ENCODE measurements at places on chromosomes 4 and X.
A peak's percentile ranks its signal among the peaks of the same experiment; 100 is the strongest.

GRCh38 chr4:113060853-113061252 lies 11.4 kb downstream of the ANK2 start:
- no peak for DNase-seq

DNA sequence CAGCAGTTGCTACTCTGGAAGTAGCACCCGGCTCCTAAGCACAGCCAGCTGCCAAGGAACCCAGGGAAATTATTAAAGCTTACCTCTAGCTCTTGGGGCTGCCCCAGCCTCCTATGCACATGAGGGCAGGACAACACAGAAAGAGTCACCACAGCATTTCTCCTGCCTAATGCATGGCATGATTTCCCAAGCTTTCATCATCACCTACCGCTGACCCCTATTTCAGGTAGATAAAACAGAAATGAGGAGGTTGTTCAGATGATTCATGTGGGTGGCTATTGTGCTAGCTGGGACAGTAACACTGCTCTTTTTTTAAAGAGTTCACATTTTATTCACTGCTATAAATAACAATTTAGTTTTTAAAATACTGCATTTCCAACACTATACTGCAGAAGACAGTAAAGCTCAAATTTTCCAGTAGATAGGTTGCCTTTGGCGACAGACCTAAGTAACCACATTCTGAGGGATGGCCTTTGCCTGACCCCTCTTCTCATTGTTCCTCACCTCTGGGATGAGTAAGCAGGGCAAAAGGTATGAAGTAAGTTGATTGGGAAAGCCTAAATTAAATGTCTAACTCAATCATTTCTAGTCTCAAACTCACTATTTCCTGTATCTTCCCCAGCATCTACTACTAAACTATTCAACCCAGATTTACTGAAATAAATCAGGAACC lies 16.7 kb downstream of the CASK start:
- DNase-seq, result peak; percentile 60

- DNase-seq, result no peak
Observed at GRCh38 chrX:30570505-30570904, 7.1 kb downstream of the TASL start.

GRCh38 chr4:159516556-159517140 lies 413.8 kb downstream of the RAPGEF2 start:
- peak; percentile 51 for DNase-seq

GRCh38 chr4:122758033-122758432 lies 25.5 kb downstream of the BBS12 start:
- DNase-seq, result peak; percentile 31

DNA sequence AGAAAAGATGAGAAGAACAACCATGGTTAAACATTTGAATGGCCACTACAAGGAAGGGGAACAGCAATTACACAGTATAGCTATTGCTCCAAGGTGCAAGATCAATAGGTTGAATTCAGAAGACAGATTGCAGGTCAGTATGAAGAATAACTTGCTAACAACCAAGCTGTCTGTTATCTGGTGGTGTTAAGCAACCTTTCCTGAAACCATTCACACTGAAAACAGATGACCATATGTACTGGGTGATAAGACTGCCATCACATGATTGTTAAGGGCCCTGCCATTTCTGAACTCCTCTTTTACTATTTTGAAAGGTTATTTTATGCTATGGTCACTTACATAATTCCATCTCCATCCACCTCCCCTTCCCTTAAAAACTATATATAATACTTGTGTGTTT lies 6.8 kb downstream of the GABRA3 start:
- DNase-seq, result no peak

DNA sequence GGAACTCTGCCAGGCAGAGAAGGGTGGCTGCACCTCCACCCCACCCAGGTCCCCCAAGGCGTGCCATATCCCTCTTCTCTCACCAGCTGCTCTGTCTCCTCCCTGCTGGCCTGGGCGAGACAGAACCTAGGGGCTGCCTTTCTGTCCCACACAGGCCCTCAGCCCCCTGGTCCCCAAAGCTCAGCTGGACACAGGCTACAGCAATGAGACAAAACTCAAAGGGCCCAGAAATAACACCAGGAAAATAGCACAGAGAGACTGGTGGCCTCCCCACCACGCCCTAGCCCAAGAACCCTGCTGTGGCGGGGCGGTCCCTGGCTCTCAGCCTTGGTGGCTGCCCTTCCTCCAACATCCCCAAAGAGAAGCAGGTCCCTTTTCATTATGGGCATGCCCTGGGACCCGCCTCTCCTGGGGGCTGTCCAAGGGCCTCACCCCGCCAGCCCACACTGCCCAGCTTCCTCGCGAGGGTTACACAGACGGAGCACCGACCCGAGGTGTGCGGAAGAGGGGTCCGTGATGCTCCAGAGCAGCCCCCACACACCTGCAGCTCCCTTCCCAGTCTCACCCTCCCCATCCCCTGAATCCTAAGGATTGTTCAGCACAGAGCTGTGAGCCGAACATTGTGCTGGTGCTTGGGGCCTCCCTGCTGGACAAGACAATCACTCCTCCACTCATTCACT lies 67.7 kb upstream of the HMX1 start:
- peak; percentile 10 for DNase-seq

DNA sequence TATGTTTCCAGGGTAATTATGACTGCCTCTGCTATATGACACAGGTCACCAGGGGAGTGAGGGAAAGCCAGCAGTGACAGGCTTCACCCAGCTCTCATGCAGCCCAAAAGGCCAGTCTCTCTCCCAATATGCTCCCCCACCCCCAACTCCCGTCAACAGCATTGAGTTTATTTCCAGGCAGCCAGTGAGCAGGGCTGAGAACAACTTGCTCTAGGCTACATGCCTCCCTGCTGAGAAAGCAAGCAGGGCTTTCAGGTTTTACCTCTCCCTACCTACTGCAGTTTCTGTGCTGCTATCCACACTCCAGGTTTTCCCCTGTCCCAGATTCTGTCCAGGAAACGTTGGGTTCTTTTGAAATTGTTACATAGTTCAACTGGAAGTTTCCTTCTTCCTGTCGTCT lies 291.4 kb downstream of the PABPC4L start:
- DNase-seq, result no peak

DNA sequence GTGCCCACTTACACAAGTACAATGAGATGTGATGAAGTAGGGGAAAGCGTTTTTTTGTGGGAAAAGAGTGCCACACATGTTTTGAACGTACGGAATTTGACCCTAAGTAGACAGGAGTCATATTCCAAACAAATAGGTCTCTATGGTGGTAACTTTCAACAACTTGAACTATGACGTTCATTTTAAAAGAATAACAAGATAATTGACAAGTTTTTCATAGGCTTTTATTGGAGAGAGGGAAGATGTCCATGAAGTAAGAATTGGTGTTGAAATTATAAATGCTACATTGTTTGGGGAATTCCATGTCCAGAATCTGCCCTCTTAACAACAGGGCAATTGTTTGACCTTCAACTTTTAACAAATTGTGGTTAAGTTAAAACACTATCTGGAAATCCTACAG lies 126.5 kb downstream of the GASK1B start:
- peak; percentile 32 for DNase-seq

- no peak for DNase-seq
Observed at GRCh38 chrX:7076245-7076661, 71.3 kb upstream of the STS start.

- no peak for DNase-seq
Observed at GRCh38 chr4:133969202-133969848, 232.3 kb downstream of the PABPC4L start.

- no peak for DNase-seq
Observed at GRCh38 chrX:131955099-131955777, 67.9 kb upstream of the STK26 start.

GRCh38 chr4:1492142-1492457 lies 85.9 kb upstream of the NKX1-1 start:
- peak; percentile 71 for DNase-seq

DNA sequence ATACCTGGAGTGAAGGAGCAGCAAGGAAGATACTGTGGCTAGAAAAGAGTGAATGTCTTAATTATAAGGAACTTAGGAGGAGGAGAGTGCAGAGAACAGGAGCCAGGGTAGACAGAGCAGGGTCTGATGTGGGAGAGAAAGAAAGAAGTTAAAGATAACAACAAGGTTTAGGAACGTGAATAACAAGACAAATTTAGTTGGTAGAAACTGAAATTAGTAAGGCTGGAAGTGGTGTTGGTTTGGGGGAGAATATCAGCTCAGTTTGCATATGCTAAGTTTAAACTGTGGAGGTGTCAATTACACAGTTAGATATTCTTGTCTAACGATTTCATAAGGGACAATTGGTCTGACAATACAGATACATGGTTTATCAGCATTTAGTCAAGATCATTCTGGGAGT lies 1123.7 kb upstream of the PABPC4L start:
- no peak for DNase-seq

GRCh38 chrX:40380655-40381488 lies 199.9 kb upstream of the ATP6AP2 start:
- DNase-seq, result no peak

DNA sequence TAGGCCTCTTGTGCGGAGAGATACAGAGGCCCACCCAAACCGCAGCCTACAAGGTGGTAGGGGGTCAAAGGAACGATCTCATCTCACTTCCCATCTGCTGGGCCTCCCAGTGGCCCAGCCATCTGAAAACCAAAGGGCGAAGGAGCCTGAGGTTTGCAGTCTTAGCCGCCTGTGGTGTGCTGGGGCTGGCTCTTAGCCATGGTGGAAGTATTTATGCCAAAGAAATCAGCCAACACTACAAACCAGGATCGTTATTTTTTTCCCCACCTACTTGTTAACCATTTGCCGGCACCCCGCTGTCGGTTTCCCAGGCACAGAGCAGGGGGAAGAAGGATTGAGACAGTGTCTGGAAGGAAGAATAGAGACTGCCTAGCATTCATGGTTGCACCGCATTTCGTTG lies 30.9 kb upstream of the CDKL5 start:
- peak; percentile 69 for DNase-seq

DNA sequence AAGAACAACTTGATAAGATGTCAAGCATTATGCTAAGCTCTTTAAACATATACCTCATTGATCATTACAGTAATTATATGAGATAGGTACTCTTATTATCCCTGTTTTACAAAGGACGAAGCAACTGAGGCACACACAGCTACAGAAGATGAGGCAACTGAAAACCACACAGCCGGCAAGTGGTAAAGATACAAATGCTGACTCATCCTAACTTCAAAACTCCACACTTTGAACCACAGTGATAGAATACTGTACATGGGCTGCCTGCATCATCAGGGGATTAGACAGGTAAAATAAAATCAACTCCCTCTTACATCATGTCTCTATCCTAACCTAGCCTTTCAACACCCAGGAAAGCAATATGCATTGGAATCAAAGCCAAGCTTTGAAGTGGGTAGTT lies 47.8 kb downstream of the LHFPL1 start:
- no peak for DNase-seq

DNA sequence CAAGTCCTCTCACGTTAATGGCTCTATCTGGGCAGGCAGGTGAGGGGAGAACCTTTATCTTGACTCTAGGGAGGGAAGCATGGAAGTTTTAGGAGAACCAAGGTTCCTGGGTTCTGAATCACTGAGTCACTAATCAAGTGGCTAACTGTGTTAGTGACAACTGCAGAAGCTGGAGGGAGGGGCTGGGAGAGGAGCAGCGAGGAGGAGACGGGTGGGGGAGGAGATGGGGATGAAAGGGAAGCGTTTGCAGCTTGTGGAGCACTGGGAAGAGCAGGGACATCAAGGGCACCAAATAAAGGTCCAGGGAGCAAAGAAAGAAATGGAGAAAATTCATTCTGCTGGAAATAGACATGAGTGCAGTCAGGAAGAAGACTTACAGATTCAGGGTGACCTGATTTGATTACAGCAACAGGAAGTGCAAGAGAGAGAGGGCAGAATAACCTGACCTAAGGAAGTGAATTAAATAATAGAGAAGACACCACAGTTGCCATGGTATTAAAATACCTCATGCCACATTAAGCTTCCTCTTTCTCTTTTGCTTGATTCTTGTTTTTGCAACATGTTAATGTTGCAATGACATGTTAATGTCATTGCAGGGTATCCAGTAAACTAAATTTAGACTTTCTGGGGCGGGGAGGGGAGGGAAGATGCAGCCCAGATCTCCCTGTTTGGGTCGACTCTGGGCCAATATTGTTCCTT lies 4.5 kb upstream of the SETD7 start:
- DNase-seq, result no peak

DNA sequence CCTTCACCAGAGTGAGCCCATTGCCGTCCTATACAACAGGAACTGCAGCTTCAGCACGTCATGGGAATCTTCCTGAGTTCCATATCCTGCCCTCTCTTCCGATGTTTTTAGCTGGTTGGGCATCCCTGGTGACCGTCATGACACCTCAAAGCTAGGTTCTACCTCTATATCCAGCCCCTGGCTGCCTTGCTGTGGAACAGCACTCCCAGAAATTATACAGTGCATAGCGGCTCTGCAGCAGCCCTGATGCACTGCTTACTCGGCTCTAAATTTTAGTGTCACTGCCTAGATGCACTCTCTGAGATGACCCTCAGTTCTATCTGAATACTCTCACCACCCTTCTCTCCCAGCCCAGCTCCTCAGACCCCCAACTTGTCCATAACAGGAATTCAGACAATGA lies 44.3 kb downstream of the ARHGEF38 start:
- no peak for DNase-seq

DNA sequence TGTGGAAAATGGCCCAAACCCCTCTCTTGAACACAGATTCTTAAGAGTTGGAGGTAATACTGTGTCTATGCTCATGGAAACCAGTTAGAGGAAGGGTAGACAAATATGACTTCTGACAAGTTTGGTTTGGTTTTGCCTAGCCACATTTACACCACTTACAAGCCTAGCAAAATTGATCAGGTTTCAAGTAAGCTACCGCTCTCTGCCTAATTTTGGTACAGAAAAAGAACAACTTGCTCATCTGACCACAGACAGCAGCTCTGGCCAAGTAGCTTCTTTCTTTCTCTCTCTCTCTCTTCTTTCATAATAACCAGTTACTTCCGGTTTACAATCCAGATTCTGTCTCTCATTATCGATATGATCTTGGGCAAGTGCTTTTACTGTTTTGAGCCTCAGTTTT lies 260.0 kb downstream of the GLUD2 start:
- no peak for DNase-seq

GRCh38 chrX:134371133-134371532 lies 88.8 kb upstream of the HPRT1 start:
- no peak for DNase-seq

DNA sequence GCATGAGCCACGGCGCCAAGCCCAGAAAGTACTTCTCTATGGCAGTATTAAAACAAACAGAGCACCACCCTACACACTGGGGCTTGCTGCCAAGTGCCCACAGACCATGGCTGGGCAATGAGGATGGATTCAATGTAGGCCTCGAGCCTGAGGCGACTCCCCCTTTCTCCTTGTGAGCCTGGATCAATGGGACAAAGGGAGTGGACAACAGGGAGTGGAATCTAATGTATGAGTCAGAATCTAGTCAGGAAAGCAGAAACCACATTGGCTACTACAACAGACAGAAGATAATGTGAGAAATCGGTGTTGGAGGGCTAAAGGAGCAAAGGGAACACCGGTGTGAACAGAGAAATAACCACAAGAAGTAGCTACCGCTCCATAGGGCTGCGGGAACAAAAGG lies 37.7 kb upstream of the OCIAD2 start:
- DNase-seq, result peak; percentile 65

DNA sequence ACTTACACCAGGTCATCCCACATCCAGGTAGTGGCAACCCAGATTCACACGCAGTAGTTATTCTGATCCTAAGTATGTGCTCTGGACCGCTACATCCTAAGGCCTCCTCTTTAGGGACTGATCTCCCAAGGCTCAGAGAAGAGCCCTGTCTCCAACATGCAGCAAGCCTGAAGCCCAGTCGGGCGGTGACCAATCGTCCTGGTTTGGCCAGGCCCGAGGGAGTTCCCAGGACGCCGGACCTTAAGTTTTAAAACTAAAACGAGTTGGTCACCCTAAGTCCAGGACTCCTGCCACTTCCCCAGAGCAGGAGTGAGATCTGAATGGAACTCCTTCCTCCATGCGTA lies 385 bp downstream of the LYAR start:
- DNase-seq, result peak; percentile 81

GRCh38 chr4:121943941-121944340 lies 7.9 kb downstream of the TRPC3 start:
- DNase-seq, result no peak

Measured in osteoblast (primary cell).